Activated CD4-positive, CD25-positive, alpha-beta regulatory T cell treated with anti-CD3 and anti-CD28 coated beads, Interleukin-2, amount 50 U/mL, for 72 hours (primary cell): ENCODE measurements at places on chromosomes 4 and X.

DNA sequence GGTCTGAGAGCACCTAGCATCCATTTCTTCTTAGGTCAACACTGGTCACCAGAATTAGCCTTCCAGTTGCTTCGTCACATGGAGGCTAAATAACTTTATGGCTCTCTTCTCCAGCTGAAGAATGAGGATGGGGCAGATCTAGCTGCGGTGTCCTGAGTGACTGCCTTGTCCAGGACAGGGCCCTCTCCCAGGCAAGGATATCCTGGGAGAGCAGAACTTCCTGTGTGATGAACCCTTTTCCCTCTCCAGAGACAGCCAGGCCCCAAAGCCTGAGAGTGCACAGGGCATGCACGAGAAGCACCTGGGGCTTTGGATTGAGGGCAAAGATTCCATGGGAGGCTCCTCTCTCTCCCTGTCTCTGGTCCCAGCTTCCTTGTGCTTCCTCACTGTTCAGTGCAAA lies 108.2 kb upstream of the MAMLD1 start:
- DNase-seq: no peak

GRCh38 chrX:625137-625691 lies 5.4 kb upstream of the SHOX start:
- no peak for DNase-seq

- no peak for DNase-seq
Measured at GRCh38 chr4:38155589-38156294, 195.5 kb downstream of the PTTG2 start.

DNA sequence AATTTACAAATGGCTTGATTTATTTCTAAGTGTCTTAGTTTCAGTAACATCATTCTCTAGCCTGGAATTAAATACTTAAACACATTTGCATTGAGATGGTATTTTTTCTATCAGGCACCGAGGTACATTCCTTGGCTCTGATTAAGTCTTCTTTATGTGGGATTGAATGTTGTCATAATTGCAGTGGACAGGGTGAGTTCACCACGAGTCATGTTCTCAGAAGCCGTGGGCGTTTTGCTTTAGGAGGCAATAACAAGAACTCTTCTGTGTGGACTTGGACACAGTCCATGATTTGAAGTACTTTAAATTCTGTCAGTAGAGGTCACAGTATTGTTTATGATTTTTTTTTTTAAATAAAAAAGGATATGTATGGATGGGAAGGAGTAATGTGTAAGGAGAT lies 57.1 kb upstream of the EFHC2 start:
- no peak for DNase-seq

DNA sequence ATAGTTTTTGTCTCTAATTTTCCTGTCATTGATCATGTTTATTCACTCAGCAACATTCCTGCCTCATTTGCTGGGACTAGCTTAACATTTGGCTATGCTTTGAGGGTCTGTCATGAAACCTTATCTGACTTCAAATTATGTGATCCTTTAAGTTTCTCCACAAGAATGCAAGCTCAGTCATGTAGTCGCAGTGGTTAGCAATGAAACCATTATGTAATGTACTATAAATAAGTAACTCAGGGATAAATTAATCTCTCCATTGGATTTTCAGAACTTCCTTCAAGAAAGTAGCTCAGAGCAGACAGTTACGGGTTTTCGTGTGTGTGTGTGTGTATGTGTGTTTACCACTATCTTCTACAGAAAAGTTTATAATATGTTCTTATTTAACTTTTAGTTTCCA lies 993.6 kb downstream of the ADGRL3 start:
- DNase-seq: no peak

DNA sequence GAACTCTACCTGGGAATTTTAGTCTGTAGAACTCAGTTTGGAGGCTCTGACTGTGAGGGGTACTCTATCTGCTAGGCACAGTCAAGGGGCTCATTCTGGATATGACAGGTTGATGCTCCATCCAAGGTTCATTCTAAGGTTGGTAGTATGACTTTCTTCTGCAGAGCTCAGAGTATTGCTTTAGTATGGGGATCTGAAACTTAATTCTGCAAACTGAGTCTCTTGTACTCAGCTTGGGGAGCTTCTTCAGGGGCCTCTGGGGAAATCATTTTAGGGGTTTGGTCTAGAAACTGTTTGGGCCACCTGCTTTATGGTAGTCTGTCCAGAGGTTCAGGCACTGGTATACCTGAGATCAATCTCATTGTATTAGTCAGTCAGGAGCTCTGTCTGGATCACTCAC lies 9.7 kb upstream of the TSR2 start:
- no peak for DNase-seq

DNA sequence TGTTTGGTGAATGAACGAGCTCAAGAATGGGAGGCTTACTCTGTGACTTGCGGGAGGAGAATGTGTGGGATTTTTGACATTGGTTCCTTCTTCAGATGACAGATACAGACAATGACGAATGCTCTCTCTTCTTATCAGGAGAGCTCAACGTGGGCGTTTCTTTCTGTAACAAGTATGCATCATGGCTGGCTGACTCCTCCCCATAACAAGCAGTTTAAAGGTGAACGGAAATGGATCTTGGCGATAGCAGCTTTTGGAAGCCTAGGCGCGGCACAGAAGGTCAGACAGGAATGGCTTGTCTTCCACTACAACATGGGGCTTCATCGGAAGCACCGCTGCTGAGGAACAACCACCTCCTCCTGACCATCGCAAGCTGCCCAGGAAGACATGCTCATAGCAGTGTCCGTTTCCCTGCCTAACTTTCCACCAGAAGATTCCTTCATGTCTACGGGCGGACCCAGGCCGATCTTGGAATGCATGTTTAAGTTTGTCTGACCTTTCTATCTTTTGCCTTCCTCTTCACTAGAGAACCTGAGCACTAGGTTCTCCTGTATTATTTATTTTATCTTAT lies 18.3 kb upstream of the ACSL1 start:
- DNase-seq: no peak

- DNase-seq: no peak
Measured at GRCh38 chr4:124753941-124754581, 41.5 kb upstream of the ANKRD50 start.

DNA sequence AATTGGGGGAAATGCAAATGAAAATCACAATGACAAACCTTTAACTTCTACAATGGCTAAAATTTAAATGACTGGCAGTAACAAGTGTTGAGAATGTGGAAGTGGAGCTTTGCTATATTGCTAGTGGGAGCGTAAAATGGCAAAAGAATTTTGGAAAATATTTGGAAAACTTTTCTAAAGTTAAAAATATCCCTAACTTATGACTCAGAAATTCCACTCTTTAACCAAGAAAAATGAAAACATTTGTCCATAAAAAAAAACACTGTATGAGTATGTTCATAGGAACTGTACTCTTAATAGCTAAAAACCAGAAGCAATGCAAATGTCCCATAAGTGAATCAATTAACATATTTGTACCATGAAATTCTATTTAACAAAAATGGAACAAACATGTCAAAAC lies 3.6 kb downstream of the TBCK start:
- DNase-seq: no peak

DNA sequence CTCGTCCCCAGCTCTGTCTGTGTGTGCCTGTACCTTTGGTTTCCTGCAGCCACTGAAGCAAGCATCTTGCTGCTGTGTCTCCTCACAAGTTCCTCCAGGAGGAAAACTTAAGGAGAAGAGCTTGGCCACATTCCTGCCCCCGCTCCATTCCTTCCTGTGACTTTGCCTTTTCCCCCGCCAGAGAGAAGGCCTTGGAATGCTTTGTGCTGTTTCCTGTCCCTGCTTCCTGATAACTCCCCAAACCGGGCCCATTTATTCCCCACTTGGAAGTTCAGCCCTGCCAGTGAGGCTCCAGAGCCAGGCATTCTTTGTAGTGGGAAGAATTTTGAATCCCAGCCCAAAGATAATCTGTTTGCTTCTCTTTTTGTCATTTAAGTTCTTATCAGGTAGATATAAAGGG lies 33.1 kb downstream of the SMIM10L2A start:
- DNase-seq: no peak

- no peak for DNase-seq
Measured at GRCh38 chr4:147312376-147313046, 168.4 kb upstream of the EDNRA start.

DNA sequence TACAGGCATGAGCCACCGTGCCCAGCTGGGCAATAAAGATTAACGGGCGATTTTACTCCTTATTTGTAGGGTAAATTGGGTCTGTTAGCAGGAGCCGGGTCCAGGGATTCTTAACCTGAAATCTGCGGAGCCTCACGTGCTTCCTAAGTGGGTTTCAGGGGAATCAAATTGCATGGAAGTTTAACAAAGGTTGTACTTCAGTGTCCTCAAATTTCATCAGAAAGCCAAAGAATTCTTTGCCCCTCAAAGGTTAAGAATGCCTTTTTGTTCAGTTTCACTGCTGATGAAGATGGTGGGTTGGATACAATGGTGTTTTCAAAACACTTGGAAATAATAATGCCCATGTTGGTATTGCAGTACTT lies 67.9 kb downstream of the AFF1 start:
- no peak for DNase-seq

- no peak for DNase-seq
Measured at GRCh38 chrX:48782795-48783194, 3.6 kb upstream of the GATA1 start.

- no peak for DNase-seq
Measured at GRCh38 chr4:19880206-19880605, 371.5 kb upstream of the SLIT2 start.

- no peak for DNase-seq
Measured at GRCh38 chrX:49829016-49829415, at the start of gene PAGE4. TSS of gene PAGE4 (plus strand) at chrX:49829303. CDS start at chrX:49830429, 1,126 bp downstream.

- DNase-seq: no peak
Measured at GRCh38 chrX:118577041-118577440, 81.4 kb downstream of the DOCK11 start.

DNA sequence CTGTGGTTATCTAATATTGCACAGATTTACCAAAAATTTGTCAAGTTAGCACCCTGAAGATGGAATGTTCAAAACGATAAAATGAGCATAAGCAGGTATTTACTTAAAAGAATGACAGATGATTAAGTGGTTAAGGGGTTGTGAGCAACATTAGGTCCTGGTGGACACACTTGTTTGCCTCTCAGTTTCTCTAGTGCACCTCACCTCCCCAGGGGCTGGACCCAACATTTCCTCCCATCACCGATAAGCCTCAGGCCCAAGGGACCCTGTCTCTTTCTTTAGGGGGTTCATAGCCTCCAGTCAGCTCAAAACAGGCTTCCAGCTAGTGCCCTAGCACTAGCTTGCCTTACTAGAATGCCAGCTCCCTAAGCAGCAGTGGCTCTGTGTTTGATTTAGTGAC lies 88.0 kb downstream of the ATP11C start:
- DNase-seq: no peak

GRCh38 chr4:78585633-78586032 lies 34.1 kb downstream of the ANXA3 start:
- DNase-seq: no peak

GRCh38 chr4:26482508-26483462 lies 7.5 kb downstream of the CCKAR start:
- no peak for DNase-seq

- no peak for DNase-seq
Measured at GRCh38 chrX:40095583-40096394, 2.0 kb downstream of the BCOR start.

DNA sequence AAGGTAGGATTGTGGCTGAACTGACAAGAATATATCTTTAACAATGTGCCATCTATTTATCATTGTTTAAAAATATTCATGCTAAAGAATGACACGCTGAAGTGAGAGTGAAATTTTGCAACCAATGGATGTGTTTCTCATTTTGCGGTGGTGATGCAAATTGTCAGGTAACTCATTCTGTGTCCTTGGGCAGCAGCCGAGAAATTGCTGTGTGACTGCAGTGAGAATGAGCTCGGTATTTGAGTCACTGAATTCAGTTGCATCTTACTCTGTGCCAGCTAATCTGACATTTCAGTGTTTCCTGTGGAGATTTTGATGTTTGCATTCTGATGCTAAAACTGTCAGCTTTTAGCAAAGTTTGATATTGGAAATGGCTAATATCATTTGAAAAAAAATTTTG lies 28.1 kb downstream of the MCUB start:
- DNase-seq: no peak

DNA sequence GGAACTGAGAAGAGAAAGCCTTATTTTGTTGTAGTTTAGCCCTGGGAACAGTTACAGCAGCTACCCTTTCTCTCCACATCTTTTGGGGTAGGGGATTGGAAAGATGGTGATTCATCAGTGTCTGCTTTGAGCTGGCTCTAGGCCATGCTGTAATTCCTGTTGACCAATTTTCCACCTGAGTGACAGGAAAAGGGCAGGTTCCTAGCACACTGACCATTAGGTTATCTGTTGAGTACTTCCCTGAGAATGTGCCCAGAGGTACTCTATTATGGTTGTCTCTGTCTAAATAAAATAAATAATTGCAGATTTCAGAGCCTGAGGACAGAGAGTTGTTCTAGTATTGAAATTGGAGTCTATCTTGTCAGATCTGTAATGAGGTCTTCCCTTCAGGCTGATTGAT lies 109.0 kb downstream of the ENOX2 start:
- DNase-seq: no peak

GRCh38 chrX:66674506-66674905 lies 35.6 kb upstream of the EDA2R start:
- DNase-seq: no peak

DNA sequence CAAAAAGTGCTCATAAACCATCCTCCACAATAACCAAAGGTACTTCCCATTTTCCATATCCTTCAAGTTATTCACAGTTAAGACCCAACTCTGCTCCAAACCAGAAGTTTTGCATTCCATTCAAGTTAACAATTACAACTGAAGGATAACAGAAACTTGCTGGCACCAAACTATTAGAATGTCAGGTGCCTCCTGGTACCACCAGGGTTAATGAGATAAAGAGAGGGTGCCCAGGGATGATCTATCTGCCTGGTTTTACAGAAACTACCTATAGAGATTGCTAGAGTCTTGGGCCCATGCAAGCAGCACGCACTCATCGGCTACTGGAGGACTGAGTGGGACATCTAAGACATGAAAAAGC lies 114.6 kb downstream of the RBM47 start:
- DNase-seq: no peak

GRCh38 chr4:98581126-98581525 lies 77.3 kb downstream of the TSPAN5 start:
- DNase-seq: no peak

DNA sequence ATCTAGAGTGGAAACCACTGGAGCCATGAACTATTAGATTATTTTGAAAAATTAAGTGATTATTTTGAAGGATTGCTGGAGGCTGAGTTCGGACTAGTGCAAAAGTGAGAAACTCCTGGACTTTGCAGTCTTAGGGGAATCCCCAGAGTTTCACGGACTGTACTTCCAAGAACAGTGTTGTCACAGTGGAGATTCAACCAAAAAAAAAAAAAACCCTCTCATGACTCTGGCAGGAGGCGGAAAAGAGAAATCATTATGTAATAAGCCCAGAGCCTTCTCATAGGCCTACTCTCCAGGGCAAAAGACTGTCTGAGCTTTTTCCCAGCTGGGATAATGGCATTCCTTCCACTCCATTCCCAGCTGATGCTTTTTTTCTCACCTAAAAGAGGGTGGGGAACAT lies 16.8 kb upstream of the C4orf51 start:
- DNase-seq: no peak

- DNase-seq: no peak
Measured at GRCh38 chr4:184851200-184851541, 25.4 kb upstream of the ACSL1 start.

- DNase-seq: no peak
Measured at GRCh38 chr4:101191302-101192098, 155.8 kb downstream of the PPP3CA start.

- no peak for DNase-seq
Measured at GRCh38 chr4:72326692-72327632, 242.1 kb downstream of the ADAMTS3 start.

- no peak for DNase-seq
Measured at GRCh38 chrX:123084797-123085196, 99.3 kb upstream of the GRIA3 start.
